ENCODE measurements at places on chromosomes 3 and 15.

DNA sequence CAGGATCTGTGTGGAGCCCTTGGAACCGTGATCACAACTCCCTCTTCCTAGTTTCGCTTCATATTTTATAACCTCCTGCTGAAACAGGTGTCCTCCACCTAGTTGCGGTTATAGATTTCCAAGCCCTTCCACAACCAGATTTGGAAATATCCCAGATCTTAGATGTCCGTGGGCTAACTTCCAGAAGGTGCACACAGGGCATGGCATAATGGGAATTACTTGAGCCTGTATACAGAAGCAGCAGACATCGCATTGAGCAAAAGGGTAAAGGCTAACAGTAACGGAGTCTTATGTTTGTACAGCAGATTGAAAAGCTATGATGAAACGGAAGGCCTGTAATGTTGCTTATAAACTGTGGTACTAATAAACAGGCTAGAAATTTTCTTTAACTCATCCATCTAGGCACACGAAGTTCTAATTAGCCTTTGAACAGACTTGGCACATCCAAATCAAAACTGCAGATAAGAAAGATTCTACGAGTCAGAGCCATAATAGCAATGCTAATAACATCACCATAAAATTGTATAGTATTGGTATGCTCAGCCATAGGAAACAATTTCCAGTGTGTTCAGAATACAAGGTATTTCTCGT lies 1.2 kb upstream of the USF3 start:
- DNase-seq, result no peak

- DNase-seq, result no peak
Measured at GRCh38 chr3:163726125-163726524, 1352.2 kb downstream of the SI start.

DNA sequence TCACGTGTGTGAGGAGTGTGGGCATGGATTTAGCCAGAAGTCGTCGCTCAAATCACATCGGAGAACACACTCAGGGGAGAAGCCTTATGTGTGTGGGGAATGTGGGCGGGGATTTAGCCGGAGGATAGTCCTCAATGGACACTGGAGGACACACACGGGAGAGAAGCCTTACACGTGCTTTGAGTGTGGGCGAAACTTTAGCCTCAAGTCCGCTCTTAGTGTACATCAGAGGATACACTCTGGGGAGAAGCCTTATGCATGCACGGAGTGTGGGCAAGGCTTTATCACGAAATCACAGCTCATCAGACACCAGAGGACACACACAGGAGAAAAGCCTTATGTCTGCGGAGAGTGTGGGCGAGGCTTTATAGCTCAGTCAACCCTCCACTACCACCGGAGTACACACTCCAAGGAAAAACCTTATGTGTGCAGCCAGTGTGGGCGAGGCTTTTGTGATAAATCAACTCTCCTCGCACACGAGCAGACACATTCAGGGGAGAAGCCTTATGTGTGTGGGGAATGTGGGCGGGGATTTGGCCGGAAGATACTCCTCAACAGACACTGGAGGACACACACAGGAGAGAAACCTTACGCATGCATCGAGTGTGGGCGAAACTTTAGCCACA lies 28.1 kb downstream of the ZNF589 start:
- peak; percentile 11 for DNase-seq

DNA sequence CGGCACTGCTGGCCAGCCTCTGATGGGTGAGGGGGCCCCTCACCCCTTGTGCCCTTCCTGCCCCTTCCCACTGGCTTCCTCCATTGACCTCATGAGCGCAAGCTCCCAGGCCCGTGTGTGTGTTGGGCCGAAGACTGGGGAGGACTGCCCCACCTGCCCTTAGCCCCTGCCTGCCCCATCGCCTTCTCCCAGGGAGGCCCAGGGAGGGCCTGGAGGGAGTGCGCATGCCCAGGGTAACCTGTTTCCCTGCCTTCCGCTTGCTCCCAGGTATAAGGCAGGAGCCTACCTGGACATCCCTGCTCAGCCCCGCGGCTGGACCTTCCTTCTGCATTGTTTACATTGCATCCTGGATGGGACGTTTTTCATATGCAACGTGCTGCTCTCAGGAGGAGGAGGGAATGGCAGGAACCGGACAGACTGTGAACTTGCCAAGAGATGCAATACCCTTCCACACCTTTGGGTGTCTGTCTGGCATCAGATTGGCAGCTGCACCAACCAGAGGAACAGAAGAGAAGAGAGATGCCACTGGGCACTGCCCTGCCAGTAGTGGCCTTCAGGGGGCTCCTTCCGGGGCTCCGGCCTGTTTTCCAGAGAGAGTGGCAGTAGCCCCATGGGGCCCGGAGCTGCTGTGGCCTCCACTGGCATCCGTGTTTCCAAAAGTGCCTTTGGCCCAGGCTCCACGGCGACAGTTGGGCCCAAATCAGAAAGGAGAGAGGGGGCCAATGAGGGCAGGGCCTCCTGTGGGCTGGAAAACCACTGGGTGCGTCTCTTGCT lies 8.8 kb downstream of the DLL4 start:
- no peak for DNase-seq

- no peak for DNase-seq
Measured at GRCh38 chr3:96201463-96201862, 612.9 kb upstream of the EPHA6 start.

GRCh38 chr3:114338651-114339357 lies 45.0 kb downstream of the TIGIT start:
- DNase-seq, result no peak

- DNase-seq, result no peak
Measured at GRCh38 chr15:39030291-39031070, 465.9 kb upstream of the RASGRP1 start.

DNA sequence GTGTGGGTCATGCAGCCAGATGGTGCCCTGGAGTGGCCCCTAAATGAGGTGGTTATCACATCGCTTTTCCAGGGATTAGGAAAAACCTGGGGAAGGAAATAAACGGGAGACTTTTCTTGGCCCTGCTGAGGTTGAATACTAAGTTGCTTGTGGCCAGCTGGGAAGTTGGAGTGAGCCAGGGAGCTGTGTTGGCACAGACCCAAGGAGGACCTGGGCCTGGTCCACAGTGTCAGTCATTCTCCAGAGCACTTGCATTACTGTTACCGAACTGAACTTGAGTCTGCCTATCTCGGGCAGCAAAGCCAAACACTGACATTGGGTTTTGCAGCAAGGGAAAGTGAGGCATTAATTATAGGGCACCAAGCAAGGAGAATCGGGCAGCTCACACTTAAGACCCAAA lies 339.0 kb downstream of the GABRB3 start:
- DNase-seq, result no peak

- DNase-seq, result no peak
Measured at GRCh38 chr3:127820826-127821313, 1.4 kb downstream of the MGLL start.

DNA sequence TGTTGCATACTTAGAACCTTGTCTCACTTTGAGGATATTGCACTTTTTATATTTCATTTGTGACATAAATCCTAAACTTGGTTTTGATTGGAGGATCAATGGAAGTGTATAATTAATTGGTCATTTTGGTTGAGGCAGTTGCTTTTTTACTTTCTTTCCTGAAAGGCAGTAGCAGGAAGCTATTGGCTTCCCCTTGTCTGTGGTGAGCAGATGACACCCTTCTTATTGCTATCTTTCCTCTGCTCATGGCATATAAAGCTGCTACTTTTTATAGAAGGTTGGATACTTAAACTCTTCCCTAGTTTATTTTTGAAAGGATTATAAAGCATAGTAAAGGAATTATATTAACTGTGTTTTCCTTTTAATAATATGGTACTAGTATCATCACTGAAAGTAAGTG lies 28.6 kb downstream of the FAM98B start:
- no peak for DNase-seq

DNA sequence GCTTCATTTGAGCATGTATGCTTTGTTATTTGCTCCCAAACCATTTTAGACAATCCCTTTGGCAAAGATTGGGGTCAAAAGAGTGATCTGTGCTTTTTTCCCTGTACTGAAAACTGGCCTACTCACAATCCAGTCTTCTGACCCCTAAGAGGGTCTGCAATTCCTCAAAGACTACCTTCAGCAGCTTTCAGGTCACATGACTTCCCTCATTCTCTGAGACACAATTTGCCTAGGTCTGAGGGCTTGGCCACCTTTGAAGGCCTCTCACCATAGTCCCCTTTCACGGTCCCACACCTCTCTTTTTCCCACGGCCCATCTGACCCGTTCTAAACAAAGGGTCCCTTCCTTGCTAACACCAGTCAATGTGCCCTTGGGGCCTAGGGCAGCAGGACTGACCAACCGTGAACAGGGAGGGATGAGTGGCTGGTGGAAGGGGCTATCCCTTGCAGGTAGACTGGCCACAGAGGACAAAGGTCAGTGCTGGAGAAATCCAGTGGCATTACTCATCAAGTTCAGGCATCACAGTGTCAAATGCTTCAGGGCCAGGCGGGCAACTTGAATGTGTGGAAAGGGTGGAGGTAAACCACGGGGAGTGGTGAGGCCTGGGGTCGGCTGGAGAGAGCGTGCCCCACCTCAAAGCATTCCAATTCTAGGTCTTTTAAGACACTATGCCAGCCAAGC lies 10.8 kb downstream of the RASL12 start:
- DNase-seq, result no peak

GRCh38 chr3:128270559-128271492 lies 117.5 kb downstream of the EEFSEC start:
- no peak for DNase-seq

DNA sequence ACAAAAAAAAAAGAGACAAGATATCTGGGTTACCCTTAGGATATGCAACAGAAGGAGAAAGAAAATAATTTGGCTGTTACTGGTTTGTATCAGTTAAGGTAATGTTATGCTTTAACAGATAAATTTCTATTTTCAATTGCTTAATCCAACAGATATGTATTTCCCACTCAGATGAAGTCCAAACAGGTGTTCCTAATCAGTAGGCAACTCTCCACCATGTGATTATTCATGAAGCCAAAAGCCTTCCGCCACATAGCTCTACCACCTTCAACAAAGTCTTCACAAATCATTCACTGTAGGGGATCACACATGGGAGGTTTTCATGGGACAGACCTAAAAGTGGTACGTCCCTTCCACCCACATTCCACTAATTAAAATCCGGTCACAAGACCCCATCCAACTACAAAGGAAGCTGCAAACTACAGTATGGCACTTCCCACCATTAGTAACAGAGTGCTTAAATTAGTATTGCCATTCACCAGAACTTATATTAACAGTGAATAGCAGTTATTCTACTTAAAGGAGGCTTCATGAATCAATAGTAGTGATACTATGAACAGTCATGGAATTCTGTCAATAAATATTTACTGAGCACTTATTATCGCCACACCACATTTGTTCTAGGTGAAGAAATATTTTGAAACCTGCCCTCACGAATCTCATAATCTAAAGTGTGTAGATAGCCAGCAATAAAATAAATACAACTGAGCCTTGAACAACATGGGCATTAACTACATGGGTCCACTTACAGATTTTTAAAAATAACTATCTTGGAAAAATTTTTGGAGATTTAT lies 66.5 kb downstream of the SFMBT1 start:
- no peak for DNase-seq

DNA sequence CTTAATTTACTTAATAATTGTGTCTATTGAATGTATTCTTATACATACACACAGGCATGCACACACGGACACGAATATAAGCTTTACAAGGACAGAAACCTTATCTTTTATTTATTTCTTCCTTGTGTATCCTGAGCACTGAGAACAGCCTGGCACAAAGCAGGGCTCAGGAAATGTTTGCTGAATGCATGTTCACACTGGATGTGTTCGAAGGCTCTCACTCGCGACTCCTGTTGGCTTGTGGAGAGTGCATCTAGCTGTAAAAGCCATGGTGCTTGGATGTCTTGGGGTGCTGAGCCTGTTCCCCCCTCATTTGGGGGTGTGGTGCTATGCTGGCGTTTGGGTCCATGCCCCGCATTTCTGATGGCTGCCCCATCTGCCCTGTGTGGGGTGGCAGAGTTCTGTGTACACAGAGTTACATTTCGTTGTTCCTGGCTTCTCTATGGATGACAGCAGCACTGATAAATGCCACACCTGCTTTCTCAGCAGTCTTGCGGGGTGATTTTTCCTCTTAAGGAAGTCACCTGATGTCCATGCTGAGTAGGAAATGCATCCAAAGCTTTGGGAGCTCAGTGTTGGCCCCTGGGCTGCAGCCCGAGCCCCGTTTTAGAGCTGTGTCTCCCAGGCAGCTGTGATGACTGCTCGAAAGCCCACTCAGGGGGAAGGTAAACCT lies 148.5 kb downstream of the IGF1R start:
- DNase-seq, result no peak

- no peak for DNase-seq
Measured at GRCh38 chr3:12798559-12799179, 2.2 kb downstream of the CAND2 start.

- DNase-seq, result no peak
Measured at GRCh38 chr3:161420746-161421145, 49.4 kb upstream of the SPTSSB start.

DNA sequence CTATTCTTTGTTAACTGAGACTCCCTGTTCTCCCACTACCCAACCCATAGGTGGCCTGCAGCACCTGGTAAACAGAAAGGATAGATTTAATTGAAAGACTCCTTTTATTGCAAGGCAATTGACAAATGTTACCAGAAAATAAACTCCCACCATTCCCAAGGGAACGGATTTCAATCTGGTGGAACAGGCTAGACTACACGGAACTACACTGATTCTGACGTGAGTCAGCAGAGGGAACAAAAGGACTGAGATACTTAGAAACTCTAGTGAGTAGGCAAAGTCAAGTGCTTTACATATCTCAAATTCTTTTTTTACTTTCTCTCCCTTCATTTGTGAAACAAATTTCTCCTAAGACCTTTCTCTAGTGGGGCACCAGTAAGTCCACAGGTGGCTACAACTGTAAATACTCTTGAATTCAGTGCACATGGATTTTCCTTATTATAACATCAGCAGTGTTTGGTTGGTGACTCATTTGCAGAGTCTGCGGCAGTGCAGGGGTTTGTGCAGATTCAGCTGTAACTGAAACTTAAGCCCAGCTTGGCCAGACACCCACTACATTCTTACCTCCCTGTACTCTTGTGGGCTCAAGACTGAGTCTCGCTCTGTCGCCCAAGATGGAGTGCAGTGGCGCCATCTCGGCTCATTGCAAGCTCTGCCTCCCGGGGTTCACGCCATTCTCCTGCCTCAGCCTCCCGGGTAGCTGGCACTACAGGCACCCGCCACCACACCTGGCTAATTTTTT lies 34.3 kb upstream of the PLSCR2 start:
- DNase-seq, result no peak

Data from amygdala (tissue), 56 donors.